ENCODE measurements at places on chromosomes 13 and 19.

- no peak for DNase-seq
These were observed at the start of gene CYP4F22 for GRCh38 chr19:15508035-15508710. Gene CYP4F22 (plus strand): TSS chr19:15508525. CDS start chr19:15525337, 16,812 bp downstream.

- DNase-seq: no peak
These were observed 128.3 kb upstream of the SPATA13 start for GRCh38 chr13:24032252-24032651.

GRCh38 chr13:73715114-73715910 lies 418.9 kb downstream of the KLF12 start:
- DNase-seq: no peak

- DNase-seq: peak; percentile 88
These were observed at the start of gene SSBP4 for GRCh38 chr19:18419195-18419698. Gene SSBP4 (plus strand): TSS chr19:18419398. CDS start chr19:18419649, 251 bp downstream.

DNA sequence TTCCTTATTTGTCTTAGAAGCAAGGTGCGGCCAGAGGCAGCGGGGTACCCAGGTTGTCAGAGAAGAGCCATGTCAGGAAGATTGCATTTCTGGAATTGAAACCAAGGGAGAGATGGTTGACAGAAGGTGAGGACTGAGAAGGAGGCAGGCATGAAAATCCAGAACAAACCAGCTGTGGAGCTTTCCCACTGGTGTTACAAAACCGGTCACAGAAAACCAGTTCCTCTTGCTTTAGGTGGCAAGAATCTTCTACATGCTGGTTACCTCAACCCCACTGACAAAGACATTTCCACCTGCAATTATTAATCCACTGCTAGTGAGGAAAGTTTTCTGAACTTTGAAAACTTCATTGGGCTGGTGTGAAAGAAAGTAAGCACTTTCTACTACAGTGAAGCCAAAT lies 64.0 kb upstream of the MED4 start:
- no peak for DNase-seq

DNA sequence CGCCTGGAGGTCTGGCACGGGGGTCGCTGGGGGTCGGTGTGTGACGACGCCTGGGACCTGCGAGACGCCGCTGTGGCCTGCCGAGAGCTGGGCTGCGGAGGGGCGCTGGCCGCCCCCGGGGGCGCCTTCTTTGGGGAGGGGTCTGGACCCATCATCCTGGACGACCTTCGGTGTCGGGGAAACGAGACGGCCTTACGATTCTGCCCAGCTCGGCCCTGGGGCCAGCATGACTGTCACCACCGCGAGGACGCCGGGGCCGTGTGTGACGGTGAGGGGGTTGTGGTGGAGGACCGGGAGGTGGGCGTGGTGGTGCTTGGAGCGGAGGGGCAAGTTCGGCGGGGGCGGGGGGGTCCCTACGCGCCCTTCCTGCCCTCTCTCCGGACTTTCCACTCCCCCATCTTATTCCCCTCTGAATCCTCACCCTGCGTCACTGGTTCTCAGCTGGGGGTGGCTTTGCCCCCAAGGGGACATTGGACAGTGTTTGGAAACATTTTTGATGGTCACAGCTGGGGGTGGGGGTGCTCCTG lies 5.5 kb downstream of the SSC5D start:
- no peak for DNase-seq

DNA sequence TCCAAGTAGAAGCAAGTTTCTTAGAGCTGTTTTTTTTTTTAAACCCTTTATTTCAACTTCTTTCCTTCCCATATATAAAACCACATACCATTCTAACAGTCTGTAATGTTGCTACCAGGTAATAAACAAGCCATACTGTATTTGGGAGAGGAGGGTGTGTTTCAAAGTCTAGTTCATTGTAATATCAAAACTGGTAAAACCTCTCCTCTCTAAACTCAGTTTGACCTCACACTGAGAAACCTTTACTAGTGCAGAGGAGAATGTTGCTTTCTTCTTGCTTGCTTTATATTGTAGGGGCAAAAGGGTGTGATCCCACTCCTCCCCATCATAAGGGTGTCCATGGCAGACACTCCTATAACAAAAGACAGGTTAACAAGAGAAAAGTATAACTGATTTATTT lies 155.1 kb downstream of the GGACT start:
- no peak for DNase-seq

Data from OCI-LY7 (cell line).